Mucosa of descending colon (tissue), 3 donors: ENCODE measurements at places on chromosomes 6 and 20. TPM values are rescaled to one million over a fixed set of nuclear protein-coding genes. Genes with fewer than 3 reads are reported as not detected.

DNA sequence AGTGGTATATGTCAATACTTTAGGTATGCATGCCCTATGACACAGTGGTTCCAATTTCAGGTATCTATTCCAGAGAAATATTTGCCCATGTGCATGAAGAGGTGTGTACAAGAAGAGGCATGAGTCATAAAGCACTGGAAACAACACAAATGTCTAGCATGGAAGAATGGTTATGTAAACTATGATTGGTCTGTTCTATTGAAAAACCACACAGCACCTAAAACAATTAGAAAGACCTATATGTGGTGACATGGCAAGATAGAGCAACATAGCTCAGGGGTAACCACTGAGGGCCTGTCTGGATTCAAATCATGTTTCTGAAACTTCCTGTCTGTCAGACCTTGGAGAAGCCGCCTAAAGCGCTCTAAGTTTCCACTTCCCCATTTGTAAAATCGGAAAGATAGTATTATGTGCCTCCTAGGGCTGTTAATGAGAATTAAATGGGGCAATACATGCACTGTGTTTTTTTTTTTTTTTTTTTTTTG, 76.0 kb upstream of the SHLD1 start:
- no peak for DNase-seq

DNA sequence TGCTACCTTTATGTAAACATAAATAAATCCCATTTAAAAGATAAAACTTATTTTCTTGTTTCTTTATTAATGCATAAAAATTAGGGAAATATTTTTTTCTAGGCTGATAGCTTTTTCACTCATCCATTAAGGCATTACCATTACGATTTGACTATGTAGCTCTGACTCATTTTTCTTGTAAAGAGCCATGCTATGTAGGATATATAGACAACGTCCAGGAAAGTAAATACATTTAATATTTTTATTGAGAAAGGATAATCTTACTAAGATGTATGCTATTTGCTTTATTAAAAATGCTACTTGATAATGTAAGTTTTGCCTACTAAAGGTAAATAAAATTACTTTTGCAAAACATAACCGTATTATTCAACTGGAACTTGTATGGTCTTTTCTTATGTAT, 19.2 kb upstream of the KIAA1586 start:
- no peak for DNase-seq

DNA sequence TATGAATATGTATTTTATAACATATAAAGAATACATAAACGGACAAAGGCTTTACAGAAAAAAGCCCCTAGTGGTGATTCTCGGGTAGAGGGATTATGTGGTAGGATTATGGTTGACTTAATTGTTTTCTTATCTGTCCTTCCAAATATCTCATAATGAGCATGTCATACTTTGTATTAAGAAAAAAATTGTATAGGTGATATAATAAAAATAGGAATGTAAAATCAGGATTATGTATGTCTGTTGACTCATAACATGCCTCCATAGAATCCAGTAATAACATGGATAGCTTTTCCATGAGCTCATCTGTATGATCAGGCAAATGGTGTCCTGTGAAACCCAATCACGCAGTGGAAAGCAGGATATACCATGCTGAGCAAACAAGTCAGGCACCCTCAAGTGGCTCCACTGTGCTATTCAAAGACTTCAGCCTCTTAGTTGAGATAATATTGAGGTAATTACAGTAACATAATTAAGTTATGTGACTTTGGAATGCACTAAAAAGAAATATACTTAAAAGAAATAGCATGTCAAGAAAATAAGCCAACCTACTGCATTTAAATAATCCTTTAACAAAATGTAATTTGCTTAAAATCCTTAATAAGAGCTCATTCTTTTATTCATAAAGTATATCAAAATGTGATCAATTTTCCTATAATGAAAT, 39.6 kb upstream of the PRELID3B start:
- peak; percentile 9 for DNase-seq

GRCh38 chr6:122833021-122833491, 44.0 kb downstream of the SMPDL3A start:
- no peak for DNase-seq

- DNase-seq: no peak
Measured at GRCh38 chr20:10802236-10802635, 128.4 kb upstream of the JAG1 start.

STX16 gene
- 43.1 TPM for total RNA-seq

VGLL2 gene
- total RNA-seq: not detected

RBPJL gene
- not detected for total RNA-seq
